Heart right ventricle (tissue), 16 donors: ENCODE measurements at places on chromosomes 6 and 20. TPM values are rescaled to one million over a fixed set of nuclear protein-coding genes. Genes with fewer than 3 reads are reported as not detected.

GRCh38 chr6:37783025-37783855 lies 36.3 kb upstream of the ZFAND3 start:
- no peak overlapping the region for H3K27ac ChIP-seq
- peaks cover 25% of the 10 kb centered on the region for H3K4me1 ChIP-seq
- no peak for DNase-seq
- H3K27me3 ChIP-seq, result peaks cover 32% of the 10 kb centered on the region
- H3K36me3 ChIP-seq, result no peaks in the 10 kb centered on the region

DNA sequence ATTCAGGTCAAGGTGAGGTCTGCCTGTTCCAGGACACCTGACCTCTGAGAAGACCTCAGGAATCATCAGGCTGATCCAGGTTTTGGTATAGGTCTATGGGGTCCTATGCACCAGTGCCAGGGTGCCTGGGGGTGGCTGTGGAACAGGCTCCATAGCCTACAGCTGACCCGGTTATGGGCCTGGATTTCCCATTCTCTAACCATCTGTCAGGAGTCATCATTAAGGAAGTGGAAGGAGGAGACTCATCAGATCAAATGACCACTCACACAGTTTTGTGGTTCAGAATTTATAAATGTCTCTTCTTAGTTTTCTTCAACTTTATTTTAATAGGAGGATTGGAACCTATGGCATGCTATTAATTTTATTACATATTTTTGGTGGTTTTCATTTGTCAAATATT lies 14.8 kb downstream of the PLA2G7 start:
- DNase-seq, result no peak
- H3K4me3 ChIP-seq, result no peak overlapping the region
- no peaks in the 10 kb centered on the region for H3K4me1 ChIP-seq
- H3K27me3 ChIP-seq, result peaks cover 10% of the 10 kb centered on the region
- H3K27ac ChIP-seq, result no peak overlapping the region
- H3K36me3 ChIP-seq, result no peaks in the 10 kb centered on the region

DNA sequence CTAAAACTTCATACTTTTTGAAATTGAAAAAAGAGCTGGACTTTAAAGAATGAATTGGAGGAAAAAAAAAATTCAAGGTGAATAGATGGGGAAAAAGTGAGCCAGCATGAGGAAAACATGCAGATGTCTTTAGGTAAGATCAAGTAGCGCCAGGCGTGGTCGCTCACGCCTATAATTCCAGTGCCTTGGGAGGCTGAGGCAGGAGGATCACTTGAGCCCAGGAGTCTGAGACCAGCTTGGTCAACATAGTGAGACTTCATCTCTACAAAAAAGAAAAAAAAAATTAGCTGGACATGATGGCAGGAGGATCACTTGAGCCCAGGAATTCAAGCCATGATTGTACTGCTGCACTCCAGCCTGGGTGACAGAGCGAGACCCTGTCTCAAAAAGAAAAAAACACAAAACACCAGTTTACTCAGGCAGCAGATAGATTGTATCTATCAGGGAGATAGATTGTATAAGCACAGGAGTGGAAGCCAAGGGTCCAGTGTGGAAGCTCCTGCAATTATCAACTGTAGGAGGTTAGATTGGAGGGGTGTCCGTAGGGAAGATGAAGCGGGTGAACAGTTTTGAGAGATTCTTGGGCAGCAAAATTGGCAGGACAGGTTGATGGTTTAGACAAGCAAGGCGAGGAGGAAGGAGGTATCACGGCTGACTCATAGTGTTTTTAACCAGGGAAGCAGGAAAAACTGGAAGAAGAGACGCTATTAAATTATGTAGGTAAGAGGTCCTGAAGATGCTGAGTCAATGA lies 97.6 kb upstream of the ZNF217 start:
- H3K36me3 ChIP-seq, result no peaks in the 10 kb centered on the region
- no peak for DNase-seq
- H3K4me1 ChIP-seq, result no peaks in the 10 kb centered on the region
- H3K4me3 ChIP-seq, result no peak overlapping the region
- no peaks in the 10 kb centered on the region for H3K27me3 ChIP-seq

GRCh38 chr6:137282254-137282653 lies 63.1 kb upstream of the IFNGR1 start:
- H3K27me3 ChIP-seq, result no peaks in the 10 kb centered on the region
- no peak overlapping the region for H3K27ac ChIP-seq
- H3K36me3 ChIP-seq, result no peaks in the 10 kb centered on the region
- H3K4me3 ChIP-seq, result no peak overlapping the region
- no peak for DNase-seq
- no peaks in the 10 kb centered on the region for H3K4me1 ChIP-seq

- DNase-seq, result no peak
- H3K36me3 ChIP-seq, result no peaks in the 10 kb centered on the region
- no peak overlapping the region for H3K4me3 ChIP-seq
- H3K4me1 ChIP-seq, result no peaks in the 10 kb centered on the region
Observed at GRCh38 chr6:126267626-126268025, 72.3 kb upstream of the CENPW start.

- H3K4me1 ChIP-seq, result no peaks in the 10 kb centered on the region
- no peaks in the 10 kb centered on the region for H3K27me3 ChIP-seq
- no peaks in the 10 kb centered on the region for H3K36me3 ChIP-seq
- DNase-seq, result no peak
- no peak overlapping the region for H3K4me3 ChIP-seq
- H3K27ac ChIP-seq, result no peak overlapping the region
Observed at GRCh38 chr6:15936503-15936902, 192.4 kb upstream of the MYLIP start.

RAB44 gene
- total RNA-seq, result not detected

ACSS1 gene
- total RNA-seq, result 114 TPM

GRCh38 chr6:169265486-169266131 lies 12.0 kb upstream of the THBS2 start:
- H3K27me3 ChIP-seq, result no peaks in the 10 kb centered on the region
- no peak overlapping the region for H3K27ac ChIP-seq
- H3K36me3 ChIP-seq, result no peaks in the 10 kb centered on the region
- H3K4me1 ChIP-seq, result no peaks in the 10 kb centered on the region
- DNase-seq, result no peak
- H3K4me3 ChIP-seq, result no peak overlapping the region

DNA sequence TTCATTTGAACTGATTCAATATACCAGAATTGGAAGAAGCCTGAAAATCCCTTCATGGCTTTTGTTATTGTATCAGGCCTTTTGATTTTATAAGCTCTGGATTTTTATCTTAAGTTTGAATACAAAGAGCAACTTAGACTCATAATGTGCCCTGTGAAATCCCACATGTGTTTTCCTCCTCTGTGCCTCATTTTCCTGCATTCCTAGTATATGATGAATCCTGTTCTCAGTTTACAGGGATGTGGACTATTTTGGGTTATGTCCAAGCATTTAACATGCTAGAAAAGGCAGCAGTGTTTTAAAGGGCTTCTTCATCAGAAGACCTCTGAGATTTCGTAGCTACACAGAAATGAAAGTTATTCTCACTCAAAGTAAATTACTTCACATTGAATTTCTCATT lies 455.0 kb downstream of the RFPL4B start:
- DNase-seq, result no peak
- no peaks in the 10 kb centered on the region for H3K27me3 ChIP-seq
- no peaks in the 10 kb centered on the region for H3K36me3 ChIP-seq
- no peak overlapping the region for H3K4me3 ChIP-seq
- no peaks in the 10 kb centered on the region for H3K4me1 ChIP-seq

CLPSL2 gene
- total RNA-seq, result not detected
